ENCODE measurements at places on chromosomes 6 and 20.

DNA sequence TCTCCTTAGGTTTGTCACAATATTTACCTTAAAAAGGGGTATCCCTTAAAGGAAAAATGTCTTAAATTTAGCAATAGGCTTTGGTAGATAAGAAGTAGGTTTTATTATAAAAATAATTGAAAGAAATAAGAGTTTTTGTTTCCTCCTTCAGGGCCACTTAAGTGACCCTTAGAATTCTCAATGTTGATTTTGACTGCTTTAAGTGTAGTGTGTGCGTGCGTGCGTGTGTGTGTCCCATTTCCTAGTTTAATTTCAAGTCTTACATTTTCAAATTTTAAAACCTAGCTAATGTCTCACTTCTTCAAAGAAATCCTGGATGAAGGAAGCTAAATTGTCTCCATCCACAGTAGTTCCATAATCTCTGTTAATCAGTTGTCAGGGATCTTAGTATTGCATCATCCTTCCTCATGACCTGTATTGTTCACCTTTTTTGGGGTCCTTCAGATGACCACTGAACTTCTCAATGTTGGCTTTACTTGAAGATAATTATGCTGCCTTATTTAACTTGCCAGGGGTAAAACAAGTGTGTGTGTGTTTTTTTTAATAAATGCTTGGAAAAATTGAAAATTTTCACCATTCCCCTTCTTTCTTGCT, 50.7 kb upstream of the TFB1M start:
- DNase-seq = no peak

GRCh38 chr6:138336221-138336620, 41.5 kb upstream of the SMIM28 start:
- no peak for DNase-seq

- DNase-seq = no peak
Observed at GRCh38 chr6:105935416-105935815, 150.7 kb upstream of the PRDM1 start.

- DNase-seq = no peak
Observed at GRCh38 chr6:40436685-40437604, 150.2 kb downstream of the LRFN2 start.

DNA sequence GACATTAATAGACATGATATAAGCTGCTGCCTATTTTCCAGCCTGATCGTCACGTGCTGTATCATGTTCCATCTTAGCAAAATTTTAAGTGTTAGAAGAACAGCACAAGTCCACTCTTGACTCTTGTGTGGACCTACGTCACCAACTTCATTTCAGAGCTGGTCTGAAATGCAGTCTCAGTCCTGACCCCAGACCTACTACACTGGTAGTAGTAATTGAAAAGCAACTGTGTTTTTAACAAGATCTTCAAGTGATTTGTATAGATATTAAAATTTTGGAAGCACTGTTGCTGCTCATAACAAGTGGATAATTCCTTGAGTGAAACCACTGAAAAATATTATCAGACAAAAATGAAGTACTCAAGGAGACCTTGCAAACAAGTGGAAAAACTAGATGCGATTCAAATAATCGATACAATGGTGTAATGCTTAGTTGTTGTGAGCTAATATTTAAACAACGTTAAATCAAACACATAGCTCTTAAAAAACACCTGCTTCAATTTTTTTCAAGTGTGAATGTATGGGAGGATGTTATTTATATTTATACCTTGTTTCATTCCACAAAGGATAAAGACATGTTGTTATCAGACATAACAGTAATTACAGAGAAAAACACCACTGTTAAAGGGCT, 110.9 kb upstream of the JAG1 start:
- DNase-seq = no peak

- no peak for DNase-seq
Observed at GRCh38 chr6:170097505-170098427, 193.1 kb downstream of the DLL1 start.

GRCh38 chr6:134235937-134236751, 81.8 kb downstream of the SGK1 start:
- no peak for DNase-seq

- no peak for DNase-seq
Observed at GRCh38 chr6:63188828-63189227, 22.4 kb upstream of the FKBP1C start.

DNA sequence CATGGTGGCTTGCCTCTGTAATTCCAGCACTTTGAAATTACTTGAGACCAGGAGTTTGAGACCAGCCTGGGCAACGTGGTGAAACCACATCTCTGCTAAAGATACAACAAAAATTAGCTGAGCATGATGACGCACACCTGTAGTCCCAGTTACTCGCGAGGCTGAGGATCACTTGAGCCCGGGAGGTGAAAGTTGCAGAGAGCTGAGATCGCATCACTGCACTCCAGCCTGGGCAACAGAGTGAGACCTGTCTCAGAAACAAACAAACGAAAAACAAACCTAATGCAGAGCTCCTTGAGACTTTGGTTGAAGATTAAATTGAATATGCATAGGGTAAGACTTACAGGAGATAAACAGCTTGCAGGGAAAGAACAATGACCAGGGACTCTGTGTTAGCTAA, 80.8 kb downstream of the SCAF8 start:
- DNase-seq = no peak

- no peak for DNase-seq
Observed at GRCh38 chr20:54305421-54305820, 97.5 kb downstream of the PFDN4 start.

DNA sequence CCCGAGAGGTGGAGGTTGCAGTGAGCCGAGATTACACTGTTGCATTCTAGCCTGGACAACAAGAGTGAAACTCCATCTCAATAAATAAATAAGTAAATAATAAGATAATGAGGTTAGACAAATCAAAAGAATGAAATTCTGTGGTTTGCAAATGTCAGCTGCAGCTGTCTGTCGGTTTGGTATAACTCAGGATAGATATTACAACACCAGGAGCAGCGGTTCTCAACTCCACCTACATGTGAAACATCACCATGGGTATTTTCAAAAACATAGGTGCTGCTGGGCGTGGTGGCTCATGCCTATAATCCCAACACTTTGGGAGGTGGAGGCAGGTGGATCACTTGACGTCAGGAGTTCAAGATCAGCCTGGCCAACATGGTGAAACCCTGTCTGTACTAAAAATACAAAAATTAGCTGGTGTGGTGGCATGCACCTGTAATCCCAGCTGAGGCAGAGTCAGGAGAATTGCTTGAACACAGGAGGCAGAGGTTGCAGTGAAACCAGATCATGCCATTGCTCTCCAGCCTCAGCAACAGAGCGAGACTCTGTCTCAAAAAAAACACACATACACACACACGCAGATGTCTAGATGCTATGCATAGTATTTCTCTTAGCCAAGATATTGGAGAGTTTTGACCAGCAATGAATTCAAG, 126.1 kb upstream of the LAMP5 start:
- DNase-seq = no peak

- DNase-seq = no peak
Observed at GRCh38 chr6:46370622-46371021, 120.6 kb downstream of the RCAN2 start.

DNA sequence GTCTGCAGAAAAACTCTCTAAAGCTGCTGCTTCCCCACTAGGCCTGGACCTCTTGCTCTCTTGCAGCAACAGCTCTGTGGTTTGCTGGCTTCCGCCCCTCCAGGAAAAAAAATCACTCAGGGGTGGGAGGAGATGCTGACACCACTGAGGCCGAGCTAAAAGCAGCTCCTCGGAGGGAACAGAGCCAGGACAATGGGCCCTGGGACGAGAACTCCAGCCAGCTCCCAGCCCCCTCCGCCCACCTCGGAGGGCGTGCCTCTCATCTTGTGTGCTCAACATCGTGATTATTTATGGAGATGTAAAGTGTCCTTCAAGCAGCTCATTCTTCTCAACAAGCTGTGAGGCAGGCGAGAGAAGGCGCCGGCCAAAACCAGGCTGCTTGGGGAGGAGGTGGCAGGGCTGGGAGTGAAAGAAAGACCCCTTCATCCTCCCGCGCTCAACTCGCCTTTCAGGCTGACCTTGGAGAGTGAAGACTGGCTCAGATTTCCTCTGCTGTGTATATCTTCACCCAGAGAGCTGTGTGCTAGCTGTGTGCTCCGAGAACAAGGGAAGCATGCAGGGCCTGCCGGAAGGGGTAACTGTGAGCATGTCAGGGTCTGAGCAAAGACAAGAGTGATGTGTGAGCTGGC, 53.5 kb upstream of the LRFN2 start:
- no peak for DNase-seq

GRCh38 chr6:71114544-71114943, 157.7 kb upstream of the B3GAT2 start:
- no peak for DNase-seq

- no peak for DNase-seq
Observed at GRCh38 chr6:109311471-109311870, 70.8 kb downstream of the CD164 start.

- DNase-seq = no peak
Observed at GRCh38 chr6:82138075-82138791, 109.3 kb downstream of the IBTK start.

DNA sequence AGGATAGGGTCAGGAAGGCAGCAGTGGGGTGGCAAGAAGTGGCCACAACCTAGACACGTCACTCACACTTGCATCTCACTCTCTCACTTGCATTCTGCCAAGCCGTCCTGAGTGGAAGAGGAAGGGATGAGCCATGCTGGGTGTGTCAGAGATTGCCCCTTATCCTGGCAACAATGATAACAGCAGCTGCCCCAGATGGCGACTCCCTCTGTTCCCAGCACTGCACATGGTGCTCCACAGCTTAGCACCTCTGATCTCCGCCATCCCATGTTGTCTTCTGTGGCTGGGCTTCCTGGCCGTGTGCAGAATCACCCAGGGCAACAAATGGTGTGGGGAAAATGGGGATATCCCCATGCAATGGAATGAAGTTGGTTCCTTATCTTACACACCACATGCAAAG, 11.1 kb downstream of the KCNB1 start:
- no peak for DNase-seq

DNA sequence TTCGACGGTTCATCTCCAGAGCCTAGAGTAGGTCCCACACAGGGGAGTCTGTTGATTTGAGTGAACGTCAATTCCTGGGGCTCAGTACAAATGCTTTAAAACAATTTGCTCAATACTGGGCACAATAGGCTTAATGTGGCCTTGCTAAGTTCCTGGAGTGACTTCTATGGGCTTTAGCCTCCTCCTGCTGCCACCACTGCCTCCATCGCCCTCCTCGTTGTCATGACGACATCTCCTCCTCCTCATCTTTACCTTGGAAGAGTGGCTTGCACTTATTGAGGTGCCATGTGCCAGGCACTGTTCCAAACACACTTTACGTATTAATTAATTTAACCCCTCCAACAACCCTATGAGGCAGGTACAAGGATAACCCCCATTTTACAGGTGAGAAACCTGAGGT, 11.8 kb upstream of the ZMYND8 start:
- no peak for DNase-seq

DNA sequence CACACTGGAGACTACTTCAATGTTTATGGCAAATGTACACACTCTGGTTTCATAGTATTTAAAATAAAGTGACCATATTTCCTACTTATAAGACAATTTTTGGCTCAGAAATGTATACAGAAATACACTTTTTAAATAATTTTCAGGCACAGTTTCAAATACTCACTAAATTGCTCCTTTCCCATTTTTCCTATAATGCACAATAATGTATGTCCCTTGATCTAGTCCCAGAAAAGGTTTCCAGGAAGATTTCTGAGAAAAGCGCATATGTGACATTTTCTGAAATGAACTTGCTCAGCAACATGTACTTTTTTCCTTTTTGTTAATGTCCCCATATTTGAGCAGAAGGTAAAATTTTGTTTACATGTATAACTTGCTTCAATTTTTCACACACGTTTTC, 591.4 kb downstream of the CD109 start:
- DNase-seq = no peak

DNA sequence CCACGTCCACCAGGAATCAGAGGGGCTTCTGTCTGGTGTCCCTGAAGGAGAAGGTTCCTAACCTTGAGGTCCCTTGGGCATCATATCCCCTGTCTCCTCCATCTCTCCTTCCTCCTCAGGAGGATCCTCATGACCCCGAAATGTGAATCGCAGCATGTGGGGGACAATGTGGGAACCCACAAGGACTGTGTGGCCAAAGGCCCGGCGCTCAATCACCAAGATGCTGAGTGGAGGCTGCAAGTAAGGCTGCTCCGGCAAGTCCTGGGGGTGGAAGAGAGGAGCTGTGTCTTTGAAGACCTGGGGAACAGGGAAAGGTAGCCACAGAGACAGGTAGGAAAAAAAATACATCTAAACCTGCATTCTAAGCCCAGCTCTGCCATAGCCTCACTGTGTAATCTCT, 36.4 kb upstream of the SPAG4 start:
- DNase-seq = no peak

DNA sequence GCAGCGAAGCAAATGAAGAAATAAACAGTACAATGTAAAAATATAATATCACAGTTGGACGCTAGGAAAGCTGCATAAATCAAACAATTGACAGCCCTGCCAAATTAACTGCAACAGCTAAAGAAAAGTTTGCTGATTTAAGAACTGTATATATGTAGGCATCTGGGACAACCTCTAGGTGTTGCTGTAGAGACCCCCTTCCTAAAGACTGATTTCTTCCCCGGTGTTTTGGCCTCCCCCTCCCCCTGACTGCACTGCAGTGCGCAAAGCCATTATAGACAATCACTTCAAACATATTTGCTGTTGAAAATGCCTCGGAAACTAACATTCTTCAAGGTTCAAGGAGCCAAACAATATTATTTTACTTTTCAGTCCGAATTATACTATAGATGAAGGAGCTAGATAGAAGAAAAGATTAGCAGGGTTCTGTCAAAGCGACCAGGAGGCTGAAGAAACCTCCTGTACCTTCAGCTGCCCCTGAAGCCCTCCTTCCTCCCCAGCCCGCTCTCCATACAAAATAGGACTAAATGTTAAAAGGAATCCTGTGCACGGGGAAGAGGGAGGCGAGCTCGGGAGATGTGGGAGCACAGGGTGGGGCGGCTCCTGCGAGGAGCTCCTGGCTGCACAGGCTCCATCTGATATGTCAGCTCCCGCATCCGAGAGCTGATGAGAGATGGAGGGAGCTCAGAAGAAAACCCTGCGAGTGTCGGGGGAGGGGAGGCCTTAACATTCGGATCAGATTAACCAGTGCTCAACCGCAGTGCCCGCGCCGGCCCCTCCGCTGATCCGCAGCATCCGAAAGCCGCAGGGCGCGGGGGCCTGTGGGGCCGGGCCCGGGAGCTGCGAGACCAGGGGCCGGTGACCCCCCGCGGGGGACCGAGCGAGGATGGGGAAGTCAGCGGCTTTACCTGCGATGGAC, 822 bp downstream of the ELOVL4 start:
- no peak for DNase-seq

DNA sequence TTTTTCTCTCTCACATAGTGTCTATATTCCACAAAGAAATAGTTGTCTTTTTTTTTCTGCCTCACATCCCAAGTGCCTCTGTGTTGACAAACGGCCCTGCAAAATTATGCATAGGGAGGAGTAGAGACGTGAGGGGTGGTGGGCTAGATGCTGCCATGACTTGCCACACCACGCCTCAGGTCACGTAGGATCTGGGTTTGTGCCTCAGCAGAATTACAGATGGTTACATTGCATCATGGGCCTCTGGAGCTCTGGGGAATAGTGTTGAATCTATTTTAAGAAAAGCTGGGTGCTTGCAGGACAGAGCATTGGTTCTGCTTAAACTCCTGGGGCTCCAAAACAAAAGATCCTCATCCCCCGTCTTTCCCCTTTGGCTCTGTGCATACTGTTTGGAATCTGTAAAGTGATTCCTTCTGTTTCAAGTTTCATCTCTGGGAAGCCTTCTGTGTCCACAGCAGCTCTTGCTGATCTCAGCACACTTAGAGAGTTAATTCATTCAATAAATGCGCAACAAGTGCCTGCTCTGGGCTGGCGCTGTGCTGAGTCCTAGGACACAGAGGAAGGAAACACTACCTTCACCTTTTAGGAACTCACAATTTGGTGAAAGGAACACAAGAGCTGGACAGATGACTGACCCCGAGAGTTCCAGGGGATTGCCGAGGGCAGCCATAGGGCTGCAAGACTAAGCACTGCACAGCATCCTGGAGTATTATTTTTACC, 2.4 kb downstream of the FANCE start:
- no peak for DNase-seq
